Tibial nerve (tissue), 4 donors: ENCODE measurements at places on chromosomes 6 and 20.

GRCh38 chr6:42925248-42925857 lies 3.9 kb upstream of the CNPY3 start:
- no peaks in the 10 kb centered on the region for H3K36me3 ChIP-seq
- no peak overlapping the region for H3K27ac ChIP-seq
- DNase-seq: no peak
- no peak overlapping the region for H3K4me3 ChIP-seq

DNA sequence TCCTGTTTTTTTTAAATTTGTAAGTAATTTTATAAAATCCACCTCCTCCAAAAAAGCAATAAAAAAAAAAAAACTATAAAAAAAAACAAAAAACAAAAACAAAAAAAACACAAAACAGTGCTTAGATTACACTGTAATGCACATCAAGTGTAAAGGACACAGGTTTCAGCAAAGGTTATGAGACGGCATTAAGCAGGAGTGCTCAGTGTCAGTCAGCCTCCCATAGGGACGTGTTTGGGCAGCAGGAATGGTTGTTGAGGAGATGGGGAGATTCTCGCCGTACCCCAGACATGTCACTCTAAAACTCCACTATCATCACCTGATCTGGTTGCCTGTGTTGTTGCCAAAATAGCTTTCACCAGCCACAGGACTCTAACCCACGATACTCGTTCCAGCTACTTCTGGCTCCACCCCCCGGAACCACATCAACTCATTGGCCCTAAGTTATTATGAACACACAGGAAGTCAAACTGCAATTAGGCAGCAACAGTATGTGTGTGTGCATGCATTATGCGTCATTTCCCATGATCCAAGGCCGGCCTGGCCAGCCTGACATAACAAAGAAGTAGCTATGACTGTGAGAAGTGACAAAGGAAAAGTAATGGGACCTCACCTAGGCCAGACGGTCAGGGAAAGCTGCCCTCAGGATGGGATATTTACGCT lies 28.7 kb downstream of the ECT2L start:
- no peak overlapping the region for H3K27ac ChIP-seq
- no peaks in the 10 kb centered on the region for H3K4me1 ChIP-seq
- no peak overlapping the region for H3K4me3 ChIP-seq
- no peaks in the 10 kb centered on the region for H3K27me3 ChIP-seq
- H3K36me3 ChIP-seq: no peaks in the 10 kb centered on the region
- DNase-seq: no peak

GRCh38 chr20:8646033-8646441 lies 422.9 kb upstream of the PLCB4 start:
- H3K27me3 ChIP-seq: no peaks in the 10 kb centered on the region
- H3K27ac ChIP-seq: no peak overlapping the region
- H3K4me1 ChIP-seq: no peaks in the 10 kb centered on the region
- H3K36me3 ChIP-seq: no peaks in the 10 kb centered on the region

DNA sequence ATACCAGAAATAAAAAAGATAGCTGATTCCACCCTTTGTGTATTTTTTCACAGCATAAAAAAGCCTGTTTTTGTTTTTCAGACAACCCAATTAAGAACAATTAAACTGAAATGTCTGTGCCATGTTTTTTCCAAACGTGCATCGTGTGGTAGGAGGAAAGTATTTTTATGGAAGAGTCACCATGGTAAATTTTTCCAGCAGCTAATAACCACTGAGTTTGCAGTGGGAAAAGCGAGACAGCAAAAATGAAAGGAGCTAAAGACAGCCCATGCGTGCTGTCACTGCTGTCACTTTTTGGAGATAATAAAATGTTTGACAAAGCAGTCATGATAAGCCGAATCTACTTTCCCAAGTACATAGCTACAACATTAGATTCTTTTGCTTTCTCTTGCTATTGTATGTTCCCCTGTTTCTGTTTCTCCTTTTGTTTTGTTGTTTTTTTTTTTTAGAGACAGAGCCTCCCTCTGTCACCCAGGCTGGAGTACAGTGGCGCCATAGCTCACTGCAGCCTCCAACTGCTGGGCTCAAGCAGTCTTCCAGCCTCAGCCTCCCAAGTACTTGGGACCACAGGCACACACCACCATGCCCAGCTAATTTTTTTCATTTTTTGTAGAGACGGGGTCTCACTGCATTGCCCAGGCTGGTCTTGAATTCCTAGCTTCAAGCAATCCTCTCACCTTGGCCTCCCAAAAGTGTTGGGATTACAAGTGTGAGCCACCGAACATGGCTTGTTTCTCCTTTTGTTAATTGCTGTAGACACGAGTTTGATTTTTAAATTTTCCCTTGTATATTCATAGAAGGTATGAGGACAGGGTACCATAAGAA lies 261.3 kb downstream of the TMEM242 start:
- no peak for DNase-seq
- H3K27ac ChIP-seq: no peak overlapping the region
- no peaks in the 10 kb centered on the region for H3K27me3 ChIP-seq
- peaks cover 8% of the 10 kb centered on the region for H3K4me1 ChIP-seq
- H3K36me3 ChIP-seq: no peaks in the 10 kb centered on the region

DNA sequence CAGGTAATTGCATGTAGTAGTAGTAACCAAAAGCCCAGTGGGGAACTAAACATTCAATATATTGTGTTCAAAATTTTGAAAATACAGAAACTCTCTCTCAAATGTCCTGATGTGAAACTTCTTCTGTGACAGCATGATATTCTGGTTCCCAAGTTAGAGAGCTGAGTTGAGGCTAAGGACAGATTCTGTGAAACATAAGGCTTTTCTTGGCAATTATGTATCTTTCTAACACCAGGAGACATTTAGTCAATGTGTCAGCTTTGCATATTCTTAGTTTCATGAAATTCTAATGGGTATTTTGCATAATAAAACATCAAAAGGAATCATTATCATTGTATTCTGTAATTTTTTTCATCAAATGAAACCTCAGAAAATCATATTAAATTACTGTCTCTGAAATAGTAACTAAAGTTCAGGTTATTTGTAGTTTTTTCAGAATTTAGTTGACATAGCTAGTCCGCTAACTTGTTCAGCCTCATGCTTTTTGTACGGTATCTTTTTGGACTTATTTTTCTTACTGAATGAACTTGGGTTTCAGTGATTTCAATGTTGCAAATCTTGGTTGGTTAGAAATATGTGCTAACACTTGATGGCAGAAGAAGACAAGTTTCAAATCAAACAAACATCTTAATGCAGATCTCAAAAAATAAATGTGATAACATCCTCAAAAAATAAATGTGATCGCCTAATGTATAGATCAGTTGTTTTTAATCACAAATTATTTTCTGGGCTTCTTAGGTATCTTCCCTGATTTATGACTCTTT lies 70.4 kb downstream of the AKAP7 start:
- no peaks in the 10 kb centered on the region for H3K36me3 ChIP-seq
- no peaks in the 10 kb centered on the region for H3K27me3 ChIP-seq
- no peaks in the 10 kb centered on the region for H3K4me1 ChIP-seq
- no peak for DNase-seq
